ENCODE measurements at places on chromosomes 12 and 14.
A peak's percentile ranks its signal among the peaks of the same experiment; 100 is the strongest.

DNA sequence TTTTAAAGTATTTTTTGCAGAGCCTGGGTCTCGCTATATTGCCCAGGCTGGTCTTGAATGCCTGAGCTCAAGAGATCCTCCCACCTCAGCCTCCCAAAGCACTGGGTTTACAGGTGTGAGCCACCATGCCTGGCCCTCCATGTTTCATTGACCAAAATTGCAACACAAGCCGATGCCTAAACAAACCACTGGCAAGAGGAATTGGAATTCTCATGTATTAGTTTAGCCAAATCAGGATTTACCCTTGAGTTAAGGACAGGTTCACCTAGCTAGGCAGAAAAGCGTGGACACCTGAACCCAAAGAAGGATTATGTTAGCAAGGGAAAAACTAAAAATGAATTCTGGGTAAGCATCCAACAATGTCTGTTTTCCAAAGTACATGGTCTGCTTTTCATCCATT, 14.6 kb upstream of the METAP2 start:
- DNase-seq: no peak

DNA sequence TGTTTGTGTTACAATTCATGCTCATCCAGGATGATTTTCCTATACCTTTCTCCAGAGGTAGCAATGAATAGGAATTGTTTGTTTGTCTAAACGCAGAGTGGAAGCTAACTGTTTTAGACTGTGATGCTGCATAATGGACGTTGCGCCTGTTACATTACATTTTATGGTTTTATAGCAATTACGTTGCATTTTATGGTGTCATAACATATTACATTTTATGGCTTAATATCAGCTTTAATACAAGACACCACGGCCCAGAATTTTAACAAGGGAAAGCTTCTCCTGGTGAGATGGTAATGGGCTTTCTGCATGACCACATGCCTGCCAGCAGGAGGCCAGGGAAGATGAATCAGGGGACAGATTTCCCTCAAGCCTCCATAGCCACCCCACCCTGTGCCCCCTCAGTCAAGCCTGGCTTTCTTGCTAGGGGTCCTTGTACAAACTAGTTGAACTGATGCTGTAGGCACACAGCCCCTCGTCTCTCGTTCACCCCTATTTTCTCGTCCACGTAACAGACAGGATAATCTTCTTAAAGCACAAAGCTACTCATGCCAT, 56.5 kb downstream of the HSPB8 start:
- no peak for DNase-seq

GRCh38 chr12:29132316-29132715, 16.8 kb upstream of the FAR2 start:
- no peak for DNase-seq

- DNase-seq: no peak
Measured at GRCh38 chr14:86104691-86105265, 574.8 kb downstream of the FLRT2 start.

DNA sequence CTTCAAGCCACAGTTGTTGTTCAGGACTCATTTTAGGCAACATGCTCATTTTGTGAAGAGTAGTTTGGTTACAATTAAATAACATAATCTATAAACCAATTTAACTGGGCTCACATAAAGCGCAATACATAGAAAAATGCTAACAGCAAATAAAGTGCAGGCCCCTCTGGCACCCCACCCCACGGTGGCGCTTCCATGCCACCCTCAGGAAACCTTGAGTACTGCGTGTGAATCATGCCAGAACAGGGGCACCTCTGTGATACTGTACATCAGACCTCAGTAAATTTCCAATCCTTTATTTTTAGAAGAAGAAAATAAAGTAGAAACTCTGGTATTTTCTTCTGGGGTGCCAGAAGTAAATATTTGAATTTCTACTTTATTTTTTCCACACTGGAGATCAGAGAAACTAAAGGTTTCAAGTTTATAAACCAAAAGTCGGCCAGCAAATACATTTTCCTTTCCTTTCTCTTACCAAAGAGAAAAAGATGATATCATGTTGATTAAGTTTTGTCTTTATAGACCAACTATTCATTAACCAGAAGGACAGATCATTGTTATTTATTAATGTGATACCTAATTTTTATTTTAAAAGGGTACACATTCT, 316.8 kb downstream of the PAWR start:
- no peak for DNase-seq

GRCh38 chr14:94373708-94374107, 14.7 kb downstream of the SERPINA1 start:
- DNase-seq: peak; percentile 55

DNA sequence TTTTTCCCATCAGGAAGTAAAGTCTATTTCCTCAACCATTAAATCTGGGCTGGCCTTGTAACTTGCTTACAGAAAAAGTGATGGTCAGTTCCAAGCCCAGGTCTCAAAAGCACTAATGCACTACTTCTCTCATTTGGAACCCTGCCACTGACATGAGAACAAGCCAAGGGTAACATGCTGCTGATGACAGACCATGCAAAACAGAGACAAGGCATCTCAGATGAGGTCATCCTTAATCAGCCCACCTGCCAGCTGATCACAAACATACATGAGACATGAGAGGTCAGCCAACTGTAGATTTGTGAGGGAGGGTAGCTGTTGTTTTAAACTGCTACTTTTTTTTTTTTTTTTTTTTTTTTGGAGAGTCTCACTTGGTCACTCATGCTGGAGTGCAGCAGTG, 16.2 kb downstream of the TWF1 start:
- DNase-seq: no peak

- no peak for DNase-seq
Measured at GRCh38 chr14:95225251-95225887, 68.0 kb upstream of the DICER1 start.

GRCh38 chr12:105672121-105672975, 341.9 kb downstream of the C12orf75 start:
- peak; percentile 28 for DNase-seq

GRCh38 chr12:103915306-103915705, 14.9 kb upstream of the HSP90B1 start:
- no peak for DNase-seq

GRCh38 chr12:131783915-131784541, 44.2 kb upstream of the MMP17 start:
- no peak for DNase-seq

- DNase-seq: no peak
Measured at GRCh38 chr14:24401810-24402702, 3.3 kb downstream of the NYNRIN start.

- DNase-seq: no peak
Measured at GRCh38 chr14:67461341-67461985, 27.1 kb downstream of the TMEM229B start.

DNA sequence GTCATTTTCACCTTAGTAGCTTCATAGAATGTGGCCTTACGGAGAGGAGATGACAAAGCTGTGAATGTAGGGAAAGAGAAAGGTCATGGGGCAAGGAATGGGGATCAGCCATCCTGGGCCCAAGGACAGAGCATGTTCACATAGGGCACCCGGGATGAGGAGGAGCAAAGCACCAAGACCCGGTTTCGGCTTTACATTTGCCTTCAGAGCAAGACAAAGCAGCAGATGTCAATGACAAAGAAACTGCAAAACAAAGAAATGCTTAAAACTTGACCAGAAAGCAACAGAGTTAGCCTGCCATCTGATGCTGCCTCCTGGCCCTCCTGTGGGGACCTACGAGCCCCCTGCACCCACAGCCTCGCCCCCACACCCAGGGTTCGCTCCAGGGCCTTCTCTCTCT, 249.2 kb downstream of the SLC41A2 start:
- no peak for DNase-seq

DNA sequence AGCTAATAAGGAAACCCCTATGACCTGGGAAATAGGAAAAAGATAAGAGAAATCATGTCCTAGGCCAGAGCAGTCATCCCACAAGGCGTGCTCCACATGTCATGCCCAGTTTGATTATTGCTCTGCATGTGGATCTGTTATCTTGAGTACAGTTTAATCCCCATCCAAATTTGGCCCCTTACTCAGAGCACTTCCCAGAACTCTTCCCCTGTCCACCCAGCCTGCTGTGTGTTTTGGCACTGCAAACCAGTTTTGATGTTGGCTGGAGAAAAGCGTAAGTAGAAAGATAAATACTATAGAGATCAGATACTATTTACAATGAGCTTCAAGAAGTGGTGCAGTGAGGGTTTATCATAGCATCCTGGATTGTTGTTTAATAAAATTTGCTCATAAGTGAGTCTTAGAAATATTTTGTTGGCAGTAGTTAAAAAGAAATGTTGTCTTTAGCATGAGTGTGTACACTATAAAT, 83.8 kb downstream of the PTPRB start:
- no peak for DNase-seq

DNA sequence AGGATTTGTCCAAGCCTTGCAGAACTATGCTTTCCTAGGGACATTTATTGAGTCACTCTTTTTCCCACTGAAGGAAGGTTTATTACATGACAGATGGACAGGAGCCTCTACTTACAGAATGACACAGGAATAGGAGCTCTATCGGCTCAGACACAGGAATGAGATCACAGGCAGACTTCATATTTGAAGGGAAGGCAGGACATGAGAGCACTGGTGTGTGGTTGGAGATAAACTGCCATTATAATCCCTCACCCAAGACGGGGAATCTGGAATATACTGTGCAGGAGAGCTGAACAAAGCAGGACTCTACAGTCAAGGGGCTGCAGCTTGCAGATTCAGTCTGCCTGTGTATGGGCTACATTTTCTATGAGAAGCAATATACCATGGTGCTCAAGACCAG, 26.8 kb upstream of the IL22 start:
- no peak for DNase-seq

DNA sequence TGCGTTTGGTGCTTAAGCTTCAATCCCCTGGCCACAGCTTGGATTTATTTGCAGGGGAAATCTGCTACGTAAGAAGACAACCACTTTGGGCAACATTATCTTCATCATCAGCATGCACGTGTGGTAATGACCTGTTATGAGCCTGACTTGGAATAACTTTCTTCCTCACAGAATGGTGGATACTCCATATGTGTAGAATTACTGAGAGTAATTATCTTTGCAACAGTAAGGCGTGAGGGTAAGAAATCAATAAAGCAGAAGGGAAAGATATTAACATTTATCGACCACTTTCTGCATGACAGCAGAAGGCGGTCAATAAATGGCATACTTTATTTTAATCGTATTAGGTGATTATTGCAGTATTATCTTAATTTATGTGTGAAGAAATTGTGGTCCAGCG, 152.7 kb downstream of the RGS6 start:
- no peak for DNase-seq

GRCh38 chr12:78863482-78864402, 832 bp upstream of the SYT1 start:
- peak; percentile 15 for DNase-seq

DNA sequence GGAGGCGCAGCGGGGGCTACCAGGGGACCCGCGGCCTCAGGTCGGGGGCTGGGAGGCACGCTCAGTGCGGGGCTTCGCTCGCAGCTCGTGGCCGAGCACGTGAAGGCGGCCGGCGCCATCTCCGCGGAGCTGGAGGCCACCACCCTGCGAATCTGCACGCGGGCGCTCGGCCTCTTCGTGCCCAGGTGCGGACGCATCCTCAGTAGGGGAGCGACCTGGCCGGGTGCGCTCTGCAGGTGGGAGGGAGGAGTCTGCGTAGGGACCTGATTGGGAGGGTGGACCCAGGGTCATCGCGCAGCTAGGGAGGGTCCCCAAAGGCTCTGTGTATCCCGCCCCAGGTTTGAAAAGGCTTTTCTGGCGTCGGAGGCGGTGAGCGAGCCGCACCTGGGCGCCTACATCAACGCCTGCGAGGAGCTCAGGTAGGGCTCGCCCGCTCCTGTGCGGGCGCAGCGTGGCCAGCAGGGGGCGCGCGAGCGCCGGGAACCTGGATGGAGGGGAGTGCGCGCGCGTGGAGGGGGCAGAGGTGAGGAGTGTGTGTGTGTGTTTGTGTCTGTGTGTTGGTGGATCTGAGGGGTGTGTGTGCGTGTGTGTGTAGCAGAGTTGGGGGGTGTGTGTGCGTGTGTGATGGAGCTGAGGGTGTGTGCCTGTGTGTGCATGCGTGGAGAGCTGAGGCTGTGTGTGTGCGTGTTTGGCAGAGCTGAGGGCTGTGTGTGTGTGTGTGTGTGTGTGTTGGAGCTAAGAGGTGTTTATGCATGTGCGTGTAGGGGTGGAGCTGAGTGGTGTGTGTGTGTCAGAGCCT, 10.3 kb downstream of the EXOC3L4 start:
- DNase-seq: peak; percentile 53

GRCh38 chr14:101796479-101796878, 35.0 kb downstream of the PPP2R5C start:
- DNase-seq: no peak

DNA sequence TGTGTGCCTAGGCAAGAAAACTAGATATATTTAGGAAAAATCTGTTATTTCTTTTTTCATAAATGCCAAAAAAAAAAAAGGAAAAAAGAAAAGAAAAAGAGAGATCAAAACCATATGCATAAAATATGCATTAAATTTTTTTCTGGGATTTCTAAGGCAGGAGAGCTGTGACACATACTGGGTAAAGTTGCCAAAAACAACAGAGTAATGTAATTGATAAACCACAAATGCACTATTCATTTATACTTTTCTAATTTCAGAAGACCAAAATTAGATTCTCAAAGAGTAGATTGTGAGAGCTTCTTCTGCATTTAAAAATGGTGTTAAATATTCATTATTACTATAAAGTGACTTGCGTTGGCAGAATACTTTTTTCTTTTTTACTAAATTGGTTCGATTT, 673.8 kb upstream of the MGAT4C start:
- no peak for DNase-seq

Measured in tibial nerve (tissue), 4 donors.